ENCODE measurements at places on chromosomes 6 and 20.

DNA sequence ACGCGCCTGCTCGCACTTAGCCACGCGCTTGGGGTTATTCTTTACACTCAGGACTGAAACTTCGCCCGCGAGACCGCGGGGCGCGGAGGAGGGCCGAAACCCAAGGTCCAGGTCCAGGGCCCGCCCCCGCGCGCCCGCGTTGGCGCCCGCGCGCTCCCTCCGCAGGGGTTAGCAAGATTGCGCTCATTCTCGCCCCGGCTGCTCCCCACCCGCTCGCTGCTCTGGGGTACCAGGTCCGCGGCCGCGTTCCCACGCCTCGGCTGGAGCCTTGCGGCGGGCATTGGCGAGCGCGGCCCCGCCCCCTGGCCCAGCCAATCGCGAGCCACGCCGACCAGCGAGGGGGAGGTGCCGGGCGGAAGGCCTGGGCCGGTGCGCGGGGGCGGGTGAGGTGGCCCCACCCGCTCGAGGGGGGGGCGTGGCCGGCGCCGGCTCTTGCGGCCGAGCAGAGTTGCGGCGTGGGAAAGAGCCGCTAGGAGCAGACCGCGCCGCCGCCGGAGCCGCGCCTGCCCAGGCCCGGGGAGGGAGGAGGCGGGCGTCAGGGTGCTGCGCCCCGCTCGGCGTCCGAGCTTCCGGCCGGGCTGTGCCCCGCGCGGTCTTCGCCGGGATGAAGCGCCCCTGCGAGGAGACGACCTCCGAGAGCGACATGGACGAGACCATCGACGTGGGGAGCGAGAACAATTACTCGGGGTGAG lies at the start of gene HEY2:
HEY2 (plus strand) TSS at position 460 of the 692 bp plus-strand sequence; CDS start at position 605, 145 bp downstream.
- peak; percentile 94 for DNase-seq

- no peak for DNase-seq
Measured at GRCh38 chr6:140576004-140576555, 1201.6 kb upstream of the CITED2 start.

- DNase-seq: no peak
Measured at GRCh38 chr6:156832231-156832647, 55.1 kb downstream of the ARID1B start.

- DNase-seq: no peak
Measured at GRCh38 chr6:110310861-110311446, 47.2 kb downstream of the METTL24 start.

GRCh38 chr6:134593442-134593841 lies 275.5 kb upstream of the SGK1 start:
- no peak for DNase-seq

GRCh38 chr20:3705491-3705969 lies 6.9 kb downstream of the SIGLEC1 start:
- DNase-seq: no peak

GRCh38 chr6:135215160-135215559 lies 34.1 kb downstream of the MYB start:
- no peak for DNase-seq

GRCh38 chr6:65113581-65113980 lies 593.4 kb downstream of the EYS start:
- DNase-seq: no peak

- no peak for DNase-seq
Measured at GRCh38 chr20:39853050-39853449, 836.0 kb downstream of the MAFB start.
